Hematopoietic multipotent progenitor cell treated with erythropoietin and hydrocortisone succinate and interleukin-3 and kit ligand, for 17 days (in vitro differentiated cells): ENCODE measurements at places on chromosomes 11 and 22.

DNA sequence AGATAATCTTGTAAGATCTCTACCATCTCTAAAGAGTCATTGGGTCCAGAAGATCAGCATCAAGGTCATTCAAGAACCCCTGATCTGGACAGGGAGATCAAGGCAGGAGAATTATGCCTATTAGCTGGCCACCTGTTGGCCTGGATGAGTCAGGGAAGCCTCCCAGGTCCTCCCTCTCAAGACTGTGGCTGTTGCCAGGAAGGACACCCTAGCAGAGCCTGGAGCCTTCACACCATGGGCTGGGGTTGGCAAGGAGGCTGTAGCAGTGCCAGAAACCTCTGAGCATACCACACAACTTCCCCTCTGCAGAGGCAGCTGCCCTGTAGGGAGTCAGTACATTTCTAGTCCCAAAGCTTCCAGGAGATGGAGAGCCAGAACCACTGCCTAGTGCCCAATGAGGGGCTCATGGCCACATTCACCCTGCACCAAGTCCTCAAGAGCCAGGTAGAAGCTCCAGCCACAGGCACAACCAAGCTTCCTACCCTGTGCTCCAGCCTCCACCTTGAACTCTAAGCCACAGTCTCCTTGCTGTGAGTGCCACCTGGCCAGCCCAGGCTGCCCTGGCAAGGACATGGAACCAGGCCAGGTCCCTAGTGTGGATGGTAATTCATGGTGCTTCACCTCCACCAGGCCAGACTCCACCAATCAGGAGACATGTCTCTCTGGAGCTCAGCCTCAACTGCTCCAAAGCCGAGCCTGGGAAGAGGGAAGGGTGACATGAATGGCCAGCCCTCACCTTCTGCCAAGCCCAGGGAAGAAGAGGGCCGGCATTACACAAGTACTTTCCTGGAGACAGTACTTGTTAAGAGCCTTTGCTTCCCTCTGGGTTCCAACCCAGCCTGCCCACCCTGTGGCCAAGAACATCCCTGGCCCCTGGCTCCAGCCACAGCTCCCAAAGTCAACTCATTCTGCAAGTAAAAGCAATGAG, 124.3 kb downstream of the BUD13 start:
- no peak for DNase-seq

GRCh38 chr22:36010090-36010489, 18.5 kb downstream of the RBFOX2 start:
- no peak for DNase-seq

- no peak for DNase-seq
These were observed 583.5 kb upstream of the FAT3 start for GRCh38 chr11:91641153-91641552.

- no peak for DNase-seq
These were observed 9.7 kb upstream of the LRRC10B start for GRCh38 chr11:61498767-61499341.

- no peak for DNase-seq
These were observed 37.8 kb downstream of the SCN3B start for GRCh38 chr11:123616505-123617198.
